ENCODE measurements at places on chromosomes 4 and X.

DNA sequence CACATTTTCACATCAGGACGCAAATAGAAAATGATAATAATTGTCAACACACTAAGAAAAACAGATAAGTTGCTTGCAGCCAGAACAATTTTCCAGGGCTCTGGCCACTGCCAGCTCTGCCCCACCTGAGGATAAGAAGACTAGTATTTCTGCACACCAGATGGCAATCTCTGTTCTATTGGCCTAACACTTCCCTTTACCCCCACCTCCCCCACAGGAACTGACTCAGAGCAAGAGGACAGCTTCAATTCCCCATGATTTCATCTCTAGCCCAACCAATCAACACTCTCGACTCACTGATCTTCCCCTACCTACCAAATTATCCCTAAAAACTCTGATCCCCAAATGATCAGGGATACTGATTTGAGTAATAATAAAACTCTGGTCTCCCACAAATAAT lies 164.0 kb downstream of the SMARCA1 start:
- DNase-seq, result no peak

DNA sequence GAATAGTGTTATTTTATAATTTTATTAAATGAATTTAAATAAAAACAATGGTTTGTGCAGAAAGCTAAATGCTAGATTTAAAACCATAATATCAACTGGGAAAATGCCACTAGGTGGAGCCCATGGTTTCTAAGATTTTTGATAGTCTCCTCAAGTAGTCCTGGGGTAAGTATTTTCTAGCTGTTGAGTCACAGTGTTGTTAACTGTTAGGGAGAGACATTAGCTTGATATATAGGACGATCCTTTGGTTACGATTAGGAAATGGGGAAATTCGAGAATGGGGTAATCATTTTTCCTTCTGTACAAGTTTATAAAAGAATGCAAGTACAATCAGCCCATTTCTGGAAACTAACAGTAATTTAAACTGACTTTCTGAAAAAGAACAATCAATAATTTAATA lies 378.4 kb downstream of the ANKRD50 start:
- peak; percentile 24 for DNase-seq

DNA sequence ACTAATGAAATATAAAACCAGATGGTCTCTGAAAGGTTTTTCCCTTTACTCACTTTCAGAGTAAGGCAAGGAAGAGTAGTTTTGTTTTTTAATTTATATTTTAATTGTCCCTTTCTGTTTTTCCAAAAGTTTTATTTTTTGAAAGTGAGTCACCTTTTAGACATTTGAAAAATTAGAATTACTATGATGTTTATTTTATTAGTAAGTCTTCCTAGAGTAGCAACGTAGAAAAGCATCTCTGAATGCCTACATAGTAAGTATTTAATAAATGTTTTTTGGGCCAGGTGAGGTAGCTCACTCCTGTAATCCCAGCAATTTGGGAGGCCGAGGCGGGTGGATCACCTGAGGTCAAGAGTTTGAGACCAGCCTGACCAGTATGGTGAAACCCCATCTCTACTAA lies 51.1 kb downstream of the TET2 start:
- no peak for DNase-seq

DNA sequence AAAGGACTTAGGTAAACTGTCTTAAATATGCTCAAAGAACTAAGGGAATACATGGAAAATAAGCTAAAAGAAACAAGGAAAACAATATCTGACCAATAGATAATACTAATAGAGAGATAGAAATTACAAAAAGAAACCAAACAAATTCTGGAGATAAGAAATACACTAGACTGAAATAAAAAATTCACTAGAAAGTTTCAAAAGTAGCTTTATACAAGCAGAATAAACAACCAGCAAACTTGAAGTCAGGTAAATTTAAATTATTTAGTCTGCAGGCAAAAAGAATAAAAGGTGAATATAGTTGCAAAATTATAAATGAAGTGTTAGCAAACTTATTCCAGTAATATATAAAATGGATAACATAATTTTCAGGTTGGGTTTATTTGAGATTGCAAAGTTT lies 760.9 kb upstream of the INTU start:
- DNase-seq, result no peak

GRCh38 chr4:161404346-161405110 lies 759.3 kb downstream of the FSTL5 start:
- DNase-seq, result no peak

DNA sequence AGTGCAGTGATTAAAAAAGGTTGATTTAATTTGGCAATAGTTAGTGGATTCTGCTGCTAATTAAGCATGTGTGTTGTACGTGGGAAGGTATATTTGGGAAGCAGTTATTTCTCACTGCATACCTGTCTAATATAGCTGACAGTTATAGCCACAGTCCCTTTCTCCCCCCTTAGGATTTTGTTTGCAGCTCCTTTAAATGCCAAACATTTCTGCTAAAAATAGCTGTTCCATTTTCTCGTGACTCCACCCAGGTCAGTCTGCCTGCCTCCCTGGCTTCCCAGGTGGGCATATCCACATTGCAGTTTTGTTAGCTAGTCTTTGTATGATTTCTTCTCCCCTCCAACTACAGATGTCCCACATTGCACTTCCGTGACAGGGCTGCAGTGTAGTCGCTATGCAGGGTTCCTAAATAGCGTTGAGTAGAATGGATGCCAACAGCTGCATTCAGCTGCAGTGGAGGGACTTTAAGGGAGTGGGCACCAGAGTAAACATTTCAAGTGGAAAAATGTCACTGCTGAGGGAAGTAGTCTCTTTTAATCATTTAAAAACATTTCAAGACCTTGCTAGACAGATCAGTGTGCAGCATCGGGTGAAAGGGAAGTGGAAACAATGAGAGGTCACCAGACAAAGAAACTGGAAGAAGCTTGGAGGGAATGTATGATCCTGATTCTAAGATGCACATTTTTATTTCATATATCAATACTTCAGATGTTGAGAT lies 326.3 kb downstream of the RAPGEF2 start:
- DNase-seq, result no peak

DNA sequence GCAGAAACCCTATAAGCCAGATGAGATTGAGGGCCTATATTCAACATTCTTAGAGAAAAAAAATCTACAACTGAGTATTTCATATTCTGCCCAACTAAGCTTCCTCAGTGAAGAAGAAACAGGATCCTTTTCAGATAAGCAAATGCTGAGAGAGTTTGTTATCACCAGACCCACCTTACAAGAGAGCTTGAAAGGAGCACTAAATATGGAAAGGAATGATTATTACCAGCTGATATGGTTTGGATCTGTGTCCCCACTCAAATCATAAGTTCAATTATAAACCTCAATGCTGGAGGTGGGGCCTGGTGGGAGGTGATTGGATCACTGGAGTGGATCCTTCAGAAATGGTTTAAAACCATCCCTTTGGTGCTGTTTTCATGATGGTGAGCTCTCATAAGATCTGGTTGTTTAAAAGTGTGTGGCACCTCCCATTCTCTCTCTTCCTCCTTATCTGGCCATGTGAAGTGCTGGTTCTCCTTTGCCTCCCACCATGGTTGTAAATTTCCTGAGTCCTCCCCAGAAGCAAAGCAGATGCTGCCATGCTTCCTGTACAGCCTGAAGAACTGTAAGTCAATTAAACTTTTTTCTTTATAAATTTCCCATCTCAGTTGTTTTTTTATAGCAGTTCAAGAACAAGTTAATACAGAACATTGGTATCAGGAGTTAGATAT lies 144.2 kb downstream of the MSN start:
- no peak for DNase-seq

GRCh38 chrX:109553862-109554261 lies 17.2 kb downstream of the NXT2 start:
- DNase-seq, result no peak

DNA sequence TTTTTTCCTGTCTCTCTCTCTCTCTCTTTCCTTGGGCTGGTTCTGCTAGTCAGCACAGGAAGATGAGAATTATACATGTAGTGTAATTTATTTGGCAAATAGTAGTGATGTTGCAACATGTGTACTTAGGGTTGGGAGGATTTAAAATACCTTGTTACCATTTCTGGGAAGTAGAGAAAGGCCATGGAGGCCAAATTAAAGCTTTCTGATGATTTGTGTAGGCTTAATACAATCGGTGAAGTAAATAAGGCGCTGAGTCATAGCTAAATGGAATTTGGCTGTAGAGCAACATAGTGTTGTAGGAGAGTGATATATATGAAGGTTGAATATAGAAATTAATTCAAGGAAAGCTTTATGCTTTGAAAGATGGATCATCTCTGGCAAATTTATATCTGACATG lies 295.3 kb downstream of the GRID2 start:
- no peak for DNase-seq

GRCh38 chrX:70244881-70245280 lies 10.4 kb downstream of the AWAT1 start:
- DNase-seq, result no peak

GRCh38 chr4:169906104-169906503 lies 120.1 kb downstream of the MFAP3L start:
- DNase-seq, result no peak

GRCh38 chrX:9062641-9063040 lies 28.7 kb upstream of the FAM9B start:
- DNase-seq, result no peak

GRCh38 chrX:79130857-79131256 lies 13.6 kb upstream of the GPR174 start:
- DNase-seq, result no peak

- no peak for DNase-seq
These were observed 196.6 kb upstream of the ETNPPL start for GRCh38 chr4:108959491-108959890.

- DNase-seq, result no peak
These were observed 369.3 kb downstream of the FBXW7 start for GRCh38 chr4:152166567-152166966.

- DNase-seq, result no peak
These were observed 2.0 kb upstream of the ARX start for GRCh38 chrX:25017667-25018247.
